ENCODE measurements at places on chromosomes 2 and 18.

- no peak for DNase-seq
Measured at GRCh38 chr2:6445156-6445555, 420.6 kb downstream of the CMPK2 start.

GRCh38 chr2:211401328-211401727, 844.9 kb downstream of the CPS1 start:
- DNase-seq: no peak

DNA sequence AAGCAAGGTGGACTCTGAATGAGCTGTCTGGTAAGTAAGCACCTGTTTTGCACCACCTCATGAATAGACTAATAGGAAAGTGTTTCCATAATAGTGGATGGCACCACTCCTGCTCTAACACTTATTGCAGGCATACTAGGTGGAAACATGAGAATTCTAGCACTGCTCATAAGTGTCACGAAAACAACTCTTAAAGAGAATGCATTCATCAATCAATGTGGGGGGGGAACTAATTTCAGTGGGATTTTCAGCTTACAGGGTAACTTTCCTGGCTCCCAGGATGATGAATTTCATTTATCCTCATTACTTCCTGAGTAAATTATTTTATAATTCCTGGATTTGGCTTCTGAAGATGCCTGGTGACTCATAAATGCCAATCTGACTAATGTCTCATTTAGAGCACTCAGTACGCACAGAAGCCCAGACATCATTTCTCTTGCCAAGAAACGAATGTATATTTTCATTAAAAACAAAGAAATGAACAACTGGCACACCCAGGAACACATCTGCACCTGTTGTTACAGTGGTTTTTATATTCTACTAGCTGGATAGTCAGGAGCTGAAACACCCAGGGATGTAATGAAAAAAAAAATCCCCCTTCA, 129.6 kb downstream of the PID1 start:
- peak; percentile 57 for DNase-seq

GRCh38 chr2:32894119-32894728, 52.5 kb upstream of the LTBP1 start:
- no peak for DNase-seq

DNA sequence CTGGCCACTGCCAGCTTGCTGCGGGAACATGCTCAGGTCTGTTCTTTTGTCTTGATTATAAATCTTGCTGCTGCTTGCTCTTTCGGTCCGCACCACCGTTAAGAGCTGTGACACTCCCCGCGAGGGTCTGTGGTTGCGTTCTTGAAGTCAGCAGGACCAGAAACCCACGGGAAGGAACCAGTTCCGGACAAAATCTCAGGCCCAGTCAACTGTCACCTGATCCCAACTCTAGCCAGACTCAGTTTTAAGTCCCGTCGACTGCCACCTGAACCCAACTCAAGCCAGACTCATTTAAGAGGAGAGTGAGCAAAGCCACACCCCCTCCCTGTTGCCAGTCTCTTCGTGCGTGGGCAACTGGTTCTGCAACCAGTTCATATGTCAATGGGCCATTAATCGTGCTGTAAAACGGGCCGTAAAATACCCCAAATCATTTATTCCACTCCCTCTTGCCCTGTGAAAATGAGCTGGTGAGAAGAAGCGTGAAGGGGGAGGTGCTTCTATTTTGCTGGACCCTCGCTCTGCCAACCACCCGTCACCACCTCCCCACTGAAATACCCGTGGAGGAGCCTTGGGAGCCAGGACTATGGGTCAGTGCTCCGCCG, 224.3 kb downstream of the NDUFA10 start:
- no peak for DNase-seq

- DNase-seq: no peak
Measured at GRCh38 chr2:180231015-180231414, 223.9 kb upstream of the CWC22 start.

DNA sequence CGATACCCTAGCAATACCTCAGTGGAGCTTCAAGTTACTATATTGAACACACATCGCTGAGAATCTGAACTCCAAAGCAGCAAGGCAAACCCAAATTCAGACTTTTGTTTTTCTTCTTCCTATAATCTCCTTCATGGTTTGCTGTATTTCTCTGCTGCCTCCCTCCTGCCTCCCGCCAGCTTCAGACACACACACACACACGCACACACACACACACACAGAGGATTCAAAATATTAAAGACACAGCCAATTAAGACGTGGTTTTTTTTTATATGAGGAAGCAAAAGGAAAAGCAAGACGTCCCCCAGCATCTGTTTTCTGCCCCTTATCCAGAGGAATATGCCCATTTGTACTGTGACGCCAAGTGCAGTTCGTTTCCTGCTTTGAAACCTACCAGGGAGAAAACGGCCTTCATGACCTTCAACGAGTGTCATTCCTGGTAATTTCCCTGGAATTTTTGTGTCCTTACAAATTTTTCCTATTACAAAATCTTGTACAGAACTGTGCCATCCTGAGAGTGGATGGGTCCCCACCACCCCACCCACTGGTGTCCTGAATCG, 547.9 kb upstream of the ID2 start:
- DNase-seq: no peak

- DNase-seq: peak; percentile 90
Measured at GRCh38 chr2:235170536-235171521, 219.0 kb downstream of the SH3BP4 start.

GRCh38 chr18:47407736-47408135, 156.3 kb upstream of the SKOR2 start:
- no peak for DNase-seq

DNA sequence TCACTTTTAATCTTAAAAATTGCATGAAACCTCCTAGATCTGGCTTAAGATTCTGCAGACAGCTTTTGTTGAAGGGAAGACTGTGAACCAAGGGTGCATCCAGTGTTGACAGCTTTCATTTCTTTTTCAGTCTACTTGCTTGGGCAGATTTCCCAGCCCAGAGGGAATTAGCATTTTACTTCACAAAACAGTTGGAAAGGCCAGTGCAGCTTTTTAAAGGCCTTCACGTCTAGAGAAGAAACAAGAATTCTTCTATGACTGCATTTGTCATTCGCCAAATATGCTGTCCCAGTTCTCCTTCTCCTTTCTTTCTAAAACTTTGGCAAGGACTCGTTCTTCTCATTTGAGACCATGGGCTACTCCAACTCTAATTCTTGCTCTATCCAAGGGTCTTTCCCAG, 17.4 kb downstream of the NTSR2 start:
- peak; percentile 3 for DNase-seq

DNA sequence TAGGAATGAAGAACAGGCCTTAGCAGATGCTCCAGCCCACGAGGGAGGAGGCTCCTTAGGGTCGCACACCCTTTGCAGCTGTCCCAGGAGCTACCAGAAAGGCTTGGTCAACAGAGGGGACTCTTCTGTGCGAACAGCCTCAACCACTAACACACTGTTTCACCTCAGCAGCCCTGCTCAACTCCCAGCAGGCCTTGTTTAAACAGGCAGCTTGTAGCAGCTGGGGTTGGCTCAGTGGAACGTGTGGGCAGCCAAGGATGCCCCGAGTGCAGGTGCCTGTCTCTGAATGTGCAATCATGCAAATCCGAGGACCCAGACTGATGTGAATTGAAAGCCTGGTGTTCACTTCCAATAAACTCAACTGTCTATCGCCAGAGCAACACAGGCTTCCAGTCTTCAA, 88.7 kb upstream of the CXCR4 start:
- no peak for DNase-seq

DNA sequence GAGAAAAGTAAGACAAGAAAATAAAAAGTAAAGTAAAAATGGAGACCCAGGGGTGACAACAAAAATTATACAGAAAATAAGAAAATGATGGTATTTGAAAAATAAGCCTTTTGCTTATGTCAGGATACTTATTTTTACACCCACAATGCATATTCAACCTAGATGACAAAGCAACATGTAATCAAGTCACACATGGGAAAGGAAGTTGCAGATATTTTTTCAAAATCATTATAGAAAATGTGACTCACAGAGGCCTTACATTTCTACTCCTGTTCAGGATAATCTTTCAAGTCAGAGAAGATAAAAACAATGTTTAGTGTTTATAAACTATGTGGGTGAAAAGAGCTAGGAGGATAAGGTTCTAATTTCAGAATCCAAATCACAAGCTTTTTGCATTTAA, 275.3 kb upstream of the UBE2E3 start:
- peak; percentile 16 for DNase-seq

DNA sequence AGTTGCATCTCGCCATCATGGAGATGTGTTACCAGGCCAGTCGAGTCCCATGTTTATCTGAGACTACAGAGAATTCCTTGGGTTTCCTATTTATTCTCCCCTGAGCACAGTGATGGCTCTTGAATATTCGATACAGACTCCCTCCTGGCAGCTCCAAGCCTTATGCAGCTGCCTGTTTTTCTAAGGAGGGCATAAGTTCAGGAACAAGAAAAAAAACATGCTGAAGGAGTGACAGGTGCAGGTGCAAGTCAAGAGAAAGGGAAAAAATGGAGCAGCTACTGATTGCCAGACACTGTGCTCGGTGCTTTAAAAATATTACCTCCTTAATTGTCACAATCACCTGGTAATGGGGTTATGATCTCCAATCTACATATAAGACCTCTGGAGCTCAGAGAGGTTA, 177.2 kb upstream of the DPP10 start:
- DNase-seq: no peak

GRCh38 chr2:44912660-44913059, 28.8 kb upstream of the SIX3 start:
- DNase-seq: peak; percentile 85

DNA sequence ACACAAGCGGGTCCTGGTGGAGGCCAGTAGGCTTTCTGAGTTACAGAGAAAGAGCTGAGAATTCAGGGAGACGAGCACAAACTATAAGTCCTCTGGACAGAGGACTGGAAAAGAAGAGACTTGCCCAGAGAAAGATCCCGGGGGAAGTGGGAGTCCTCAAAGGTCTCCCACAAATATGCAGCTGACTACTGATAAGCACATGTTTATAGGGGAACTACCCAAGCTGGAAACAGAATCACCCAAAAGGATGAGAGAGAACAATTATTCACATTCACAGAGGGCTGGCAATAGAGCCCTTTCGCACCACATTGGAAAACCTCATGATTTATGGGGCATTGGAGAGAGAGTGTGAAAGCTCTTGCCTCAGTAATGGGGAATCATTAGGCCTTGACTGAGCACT, 337.6 kb downstream of the IRS1 start:
- DNase-seq: no peak

- DNase-seq: peak; percentile 77
Measured at GRCh38 chr2:65377556-65378192, 54.7 kb downstream of the SPRED2 start.

DNA sequence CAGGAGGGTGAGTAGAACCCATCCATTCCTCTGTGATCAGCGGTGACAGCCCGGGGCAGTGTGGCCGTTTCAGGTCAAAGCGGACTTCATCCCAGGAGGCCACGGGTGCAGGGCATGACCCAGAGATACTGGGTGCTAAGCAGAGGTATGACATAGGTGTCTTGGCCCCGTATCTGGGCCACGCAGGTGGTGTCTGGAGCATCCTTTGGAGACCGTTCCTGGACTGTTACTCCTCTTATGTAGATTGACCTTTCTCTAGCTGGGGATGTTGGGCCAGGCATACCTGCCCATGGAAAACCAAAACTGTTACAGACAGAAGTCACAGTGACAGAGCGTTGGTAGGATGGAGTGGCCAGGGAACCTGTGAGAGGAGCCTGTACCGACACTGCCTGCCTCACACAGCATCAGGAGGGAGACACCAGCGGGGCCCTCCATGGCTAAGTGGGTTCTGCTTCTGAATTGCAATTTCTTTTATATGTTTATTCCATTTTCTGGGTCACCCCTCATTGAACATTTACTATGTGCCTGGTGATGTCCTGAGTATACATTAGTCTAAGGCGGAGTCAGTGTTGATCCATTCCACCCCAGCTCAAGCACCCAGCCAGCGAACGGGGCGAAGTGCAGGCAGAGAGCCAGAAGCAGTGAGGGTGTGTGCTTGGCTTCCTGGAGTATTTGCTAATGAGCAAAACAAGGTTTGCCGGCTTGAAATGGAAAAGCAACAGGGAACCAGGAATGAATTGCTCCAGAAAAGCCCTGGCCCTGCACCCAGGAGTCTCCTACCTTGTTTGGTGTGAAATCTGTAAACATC, 141.7 kb downstream of the SH3RF3 start:
- no peak for DNase-seq

DNA sequence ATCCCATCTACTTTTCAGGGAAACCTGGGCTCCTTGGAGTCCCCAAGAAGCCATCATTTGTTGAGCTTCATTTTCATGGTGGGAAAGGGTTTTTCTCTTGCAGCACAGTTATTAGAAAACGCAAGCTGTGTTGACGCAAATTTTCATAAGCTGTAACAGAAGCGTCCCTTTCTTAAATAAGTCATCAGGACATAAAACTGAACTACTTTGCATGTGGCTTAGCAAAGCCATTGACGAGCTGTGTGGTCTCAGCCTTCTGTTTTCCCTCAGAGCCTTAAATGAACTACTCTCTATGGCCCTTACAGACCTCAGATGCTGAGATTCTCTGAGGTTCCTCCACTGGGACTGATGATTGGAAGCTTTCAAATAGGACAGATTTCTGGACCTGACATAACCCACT, 85.1 kb downstream of the ARL4C start:
- no peak for DNase-seq

DNA sequence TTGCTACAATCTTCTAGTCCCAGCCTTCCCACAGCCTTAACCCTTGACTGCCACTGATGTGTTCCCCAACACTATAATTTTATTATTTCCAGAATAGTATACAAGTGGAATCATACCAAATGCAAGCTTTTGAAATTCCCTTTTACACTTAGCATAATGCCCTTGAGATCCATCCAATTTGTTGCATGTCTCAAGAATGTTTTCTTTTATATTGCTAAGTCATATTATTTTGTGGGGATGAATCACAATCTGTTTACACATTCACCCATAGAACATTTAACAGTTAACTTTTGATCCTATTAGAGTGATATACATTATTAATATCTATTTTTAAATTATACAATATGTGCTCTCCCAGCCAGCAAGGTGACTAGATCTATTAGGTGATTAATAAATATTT, 74.3 kb upstream of the KYNU start:
- no peak for DNase-seq

- peak; percentile 81 for DNase-seq
Measured at GRCh38 chr2:18630101-18630500, 40.7 kb upstream of the NT5C1B start.

DNA sequence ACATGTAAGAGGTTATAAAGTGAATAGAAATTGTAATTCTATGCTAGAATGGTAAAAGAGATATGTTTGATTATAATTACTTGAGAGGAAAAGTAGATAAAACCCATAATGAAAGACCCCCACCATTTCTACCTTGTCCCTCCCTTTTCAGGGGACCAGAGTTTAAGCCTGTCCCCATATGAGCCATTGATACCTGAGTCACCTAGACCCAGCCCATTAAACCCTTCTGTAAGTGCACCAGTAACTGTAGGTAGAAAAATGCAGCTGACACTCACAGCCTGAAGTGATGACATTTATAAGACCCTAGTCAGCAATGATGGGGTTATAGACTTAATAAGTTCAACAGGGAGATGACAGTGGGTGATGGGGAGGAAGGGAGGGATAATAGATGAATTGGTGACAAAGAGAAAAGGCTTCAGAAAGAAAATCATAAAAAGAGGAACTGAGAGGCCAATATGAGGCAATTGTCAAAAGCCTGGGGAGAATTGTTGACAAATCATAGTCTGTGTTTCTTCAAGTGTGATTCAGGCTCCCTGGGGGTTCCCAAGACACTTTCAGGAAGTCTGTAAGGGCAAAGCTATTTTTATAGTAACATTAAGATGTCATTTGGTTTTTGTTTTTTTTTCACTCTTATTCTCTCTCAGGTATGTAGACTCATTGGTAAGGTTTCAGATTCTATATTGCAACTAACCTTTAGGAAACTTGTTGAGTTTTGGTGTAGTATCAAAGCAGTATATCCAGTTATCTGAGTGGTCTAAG, 544.2 kb downstream of the SATB2 start:
- no peak for DNase-seq

GRCh38 chr2:149994057-149994728, 406.6 kb upstream of the MMADHC start:
- peak; percentile 94 for DNase-seq

Data from AG10803 (cell line).